Activated naive CD4-positive, alpha-beta T cell treated with Interleukin-2 at 50 U/mL for 16 hours (primary cell): ENCODE measurements at places on chromosomes 6 and 20.

DNA sequence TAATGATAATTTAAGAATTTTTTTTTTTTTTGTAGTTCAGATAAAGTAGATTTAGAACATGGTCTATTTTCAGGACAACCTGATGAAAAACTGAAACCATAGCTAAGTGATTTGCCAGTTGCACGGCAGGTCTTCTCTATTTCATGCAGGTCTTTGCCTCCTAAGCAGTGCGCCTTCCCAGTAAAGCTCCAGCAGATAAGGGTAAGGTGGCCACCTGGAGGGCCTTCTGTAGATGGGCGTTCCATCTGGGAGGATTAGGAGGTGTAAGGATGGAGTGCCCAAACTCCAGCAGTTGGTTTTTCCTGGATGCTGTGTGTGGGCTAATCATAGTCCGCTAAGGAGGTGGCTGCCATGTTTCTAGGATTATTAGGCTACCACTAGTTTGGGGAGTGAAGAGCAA is 107.1 kb downstream of the ARID1B start:
- no peak for DNase-seq

DNA sequence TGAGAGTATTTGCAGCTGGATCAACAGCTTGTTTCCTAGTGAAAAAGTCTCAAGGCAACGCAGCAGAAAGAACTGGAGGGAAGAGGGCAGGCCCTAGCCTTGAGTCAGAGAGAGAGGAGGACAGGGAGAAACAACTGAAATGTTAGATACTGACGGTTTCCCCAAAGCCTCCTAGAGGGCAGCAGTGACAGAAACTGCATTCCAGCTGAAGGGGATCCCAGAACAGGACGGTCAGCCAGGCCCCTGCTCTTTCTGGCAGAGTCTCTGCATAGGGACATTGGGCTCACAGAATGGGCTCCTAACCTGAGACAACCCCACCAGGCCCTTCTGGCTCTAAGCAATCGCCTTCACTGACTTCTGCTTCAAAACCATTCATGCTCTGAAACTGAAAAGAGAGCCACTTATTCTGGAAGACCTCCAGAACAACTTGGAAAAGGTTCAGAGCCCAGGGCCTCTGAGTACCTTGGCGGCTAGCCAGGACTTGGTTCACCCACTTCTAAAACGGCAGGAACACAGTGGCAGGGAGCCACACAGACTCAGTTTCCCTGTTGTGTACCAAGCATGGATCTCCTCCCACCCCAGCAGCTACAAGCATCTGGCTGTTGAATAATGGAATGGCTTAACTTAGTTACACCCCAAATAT is 72.9 kb downstream of the PSMB1 start:
- DNase-seq: no peak

DNA sequence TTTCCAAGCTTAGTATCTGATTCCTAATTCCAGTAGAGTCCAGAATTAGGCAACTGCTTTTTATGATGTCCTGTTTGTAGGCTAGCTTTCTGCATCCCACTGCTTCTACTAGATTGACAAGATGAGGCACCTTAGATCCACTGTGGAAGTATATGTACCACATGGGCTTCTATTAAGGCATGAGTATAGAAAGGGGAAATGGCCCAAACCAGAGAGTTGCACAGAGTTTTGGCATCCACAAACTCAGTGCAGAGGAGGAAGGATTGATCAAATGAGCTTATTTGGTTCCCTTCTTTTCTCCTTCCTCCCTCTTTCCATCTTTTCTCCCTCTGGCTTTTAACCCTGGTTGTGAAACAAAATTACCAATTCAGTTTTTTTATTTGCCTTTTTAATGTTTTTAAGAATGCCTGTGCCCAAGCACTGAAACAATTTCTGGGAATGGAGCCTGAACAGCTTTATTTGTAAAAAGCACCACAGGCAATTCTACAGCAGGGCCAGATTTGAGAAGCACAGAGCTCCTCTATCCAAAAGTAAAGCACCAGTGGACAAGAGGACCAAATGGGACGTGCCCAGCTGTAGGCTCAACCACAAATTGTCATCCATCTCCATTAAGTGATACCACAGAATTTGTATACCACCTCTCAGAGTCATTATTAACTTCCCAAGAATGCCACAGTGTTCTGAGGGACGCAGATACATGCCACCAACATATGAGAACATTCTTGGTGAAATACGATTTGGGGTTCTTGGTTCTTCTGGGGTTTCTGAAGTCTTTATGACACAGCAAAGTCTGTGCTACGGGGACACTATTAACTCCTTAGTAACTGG is 969.1 kb downstream of the KIF16B start:
- no peak for DNase-seq

DNA sequence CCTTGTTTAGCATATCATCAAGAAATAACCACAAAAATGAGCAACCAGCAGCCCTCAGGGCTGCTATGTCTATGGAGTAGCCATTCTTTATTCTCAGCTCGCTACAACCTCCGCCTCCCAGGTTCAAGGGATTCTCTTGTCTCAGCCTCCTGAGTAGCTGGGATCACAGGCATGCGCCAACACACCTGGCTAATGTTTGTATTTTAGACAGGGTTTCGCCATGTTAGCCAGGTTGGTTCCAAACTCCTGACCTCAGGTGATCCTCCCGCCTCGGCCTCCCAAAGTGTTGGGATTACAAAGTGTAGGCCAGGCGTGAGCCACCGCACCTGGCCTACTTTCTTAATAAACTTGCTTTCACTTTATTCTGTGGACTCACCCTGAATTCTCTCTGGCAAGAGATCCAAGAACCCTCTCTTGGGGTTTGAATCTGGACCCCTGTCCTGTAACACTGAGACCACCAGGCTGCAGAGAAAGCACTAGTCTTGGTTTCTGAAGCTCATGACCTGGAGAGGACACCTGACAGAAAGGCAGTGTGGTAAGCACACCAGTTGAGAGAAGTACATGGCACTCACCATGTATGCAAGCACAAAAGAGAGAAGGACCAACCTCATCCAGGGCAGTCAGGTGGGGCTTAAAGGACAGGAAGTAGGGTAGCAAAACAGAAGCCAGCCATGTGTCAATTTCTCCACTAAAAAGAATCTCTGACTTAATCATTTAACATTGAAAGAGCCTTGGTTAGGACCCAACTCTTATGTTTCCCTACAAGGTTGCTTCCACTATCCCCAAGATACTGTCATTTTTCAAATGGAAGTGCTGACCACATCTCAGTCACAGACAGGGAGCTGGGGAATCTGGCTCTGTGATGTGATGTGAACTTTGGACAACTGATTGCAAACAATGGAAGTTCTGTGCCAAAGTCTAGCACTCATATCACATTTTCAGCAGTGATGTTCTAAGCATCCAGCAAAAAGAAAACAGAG is 97.4 kb upstream of the DST start:
- no peak for DNase-seq

- peak; percentile 31 for DNase-seq
Observed at GRCh38 chr20:45368221-45368980, 5.4 kb downstream of the SYS1 start.

DNA sequence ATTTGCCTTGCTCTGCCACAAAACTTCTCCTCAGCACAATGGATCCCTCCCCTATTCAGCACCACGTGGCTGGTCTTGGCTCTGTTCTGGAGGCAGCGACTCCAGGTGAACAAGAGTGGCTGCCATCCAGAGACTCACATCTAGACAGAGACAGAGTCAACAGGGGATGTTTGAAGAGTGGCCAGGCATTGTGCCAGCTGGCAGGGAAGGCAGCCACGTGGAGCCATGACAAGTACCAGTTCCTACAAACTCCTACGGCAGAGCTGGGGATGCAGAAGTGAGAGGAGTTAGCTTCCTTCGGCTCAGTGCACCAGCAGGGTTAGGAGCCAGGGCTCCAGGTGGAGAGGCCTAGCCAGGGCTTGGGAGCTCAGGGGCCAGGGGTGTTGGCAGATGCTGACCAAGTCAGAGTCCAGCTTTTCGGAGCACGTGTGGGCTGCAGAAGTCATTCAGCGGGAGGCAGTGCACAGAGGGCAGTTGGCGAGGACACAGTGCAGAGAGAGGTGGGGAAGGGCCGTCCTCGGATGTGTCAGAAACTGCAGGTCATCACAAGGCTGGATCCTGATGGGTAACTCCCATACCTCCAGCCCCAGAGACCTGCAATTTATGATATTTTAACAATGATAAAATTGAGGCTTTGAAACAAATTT is 171.7 kb upstream of the PDE10A start:
- no peak for DNase-seq

- no peak for DNase-seq
Observed at GRCh38 chr20:20491110-20491783, 123.3 kb downstream of the INSM1 start.

GRCh38 chr20:12166053-12166717 is 248.5 kb downstream of the BTBD3 start:
- DNase-seq: no peak
